ENCODE measurements at places on chromosomes 12 and 14.
A peak's percentile ranks its signal among the peaks of the same experiment; 100 is the strongest.

DNA sequence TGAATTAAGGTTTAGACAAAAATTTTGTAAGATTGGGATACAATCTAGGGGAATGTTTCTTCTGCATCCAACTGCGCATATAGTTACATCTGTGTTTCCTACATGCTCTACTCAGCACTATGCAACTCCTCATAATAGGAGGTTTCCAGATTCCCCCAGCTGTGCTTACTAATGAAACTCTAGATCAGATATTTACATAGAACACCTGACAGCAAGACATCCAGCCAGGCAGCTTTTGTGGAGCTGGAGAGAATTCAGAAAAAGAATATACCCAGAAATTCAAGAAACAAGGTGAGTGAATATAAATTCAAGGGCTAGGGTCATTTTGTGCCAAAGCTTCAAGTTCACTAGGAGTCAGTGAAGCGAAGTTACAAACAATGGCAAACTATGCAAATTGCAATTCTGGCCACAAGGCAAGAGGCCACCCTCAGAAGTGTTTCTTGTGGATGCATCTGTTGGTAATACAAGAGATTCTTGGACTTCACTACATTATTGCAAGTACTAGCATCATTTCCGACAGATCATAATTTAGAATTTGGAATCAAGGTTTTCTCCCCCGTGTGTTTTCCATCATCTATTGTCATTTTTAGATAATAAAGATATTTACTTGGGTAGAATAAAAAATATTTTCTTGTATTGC, 341.2 kb upstream of the NAV3 start:
- no peak for DNase-seq

DNA sequence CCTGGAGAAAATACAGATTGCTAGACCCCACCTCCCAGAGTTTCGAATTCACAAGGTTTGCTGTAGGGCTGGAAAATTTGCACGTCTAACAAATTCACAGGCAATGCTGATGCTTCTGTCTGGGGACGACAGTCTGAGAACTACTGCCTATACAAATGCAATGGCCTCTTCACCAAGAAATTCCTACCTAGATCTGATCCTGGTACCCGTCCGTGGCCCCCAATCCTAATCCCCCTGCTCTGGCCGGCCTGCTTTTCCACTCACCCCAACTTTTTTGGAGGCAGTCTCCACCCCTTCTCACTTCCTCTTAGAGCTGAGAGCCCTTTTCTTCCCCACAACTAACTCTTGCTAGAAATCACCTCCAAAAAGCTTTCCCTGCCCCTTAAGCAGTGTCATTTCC, 3.1 kb upstream of the SSH1 start:
- no peak for DNase-seq

GRCh38 chr14:99752486-99753121, 40.6 kb upstream of the EML1 start:
- DNase-seq = peak; percentile 44

DNA sequence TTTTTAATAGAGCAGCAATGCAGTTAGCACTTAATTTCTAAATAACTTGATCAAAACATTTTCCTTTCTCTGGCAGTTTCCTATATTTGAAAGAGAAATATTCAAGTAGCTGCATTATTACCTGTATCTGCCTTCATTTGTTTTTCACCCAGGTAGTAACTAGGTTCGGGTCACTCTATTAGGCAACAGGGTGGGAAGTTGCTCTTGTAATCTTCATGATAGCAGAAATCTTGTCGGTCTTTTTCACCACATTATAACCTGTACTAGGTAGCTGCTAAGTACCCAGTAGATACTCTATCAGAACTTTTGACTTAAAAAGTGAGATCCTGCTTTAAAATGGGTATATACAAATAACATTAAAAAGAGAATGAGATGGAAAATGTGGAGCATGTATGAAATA, 2.4 kb upstream of the PIK3C2G start:
- DNase-seq = no peak

DNA sequence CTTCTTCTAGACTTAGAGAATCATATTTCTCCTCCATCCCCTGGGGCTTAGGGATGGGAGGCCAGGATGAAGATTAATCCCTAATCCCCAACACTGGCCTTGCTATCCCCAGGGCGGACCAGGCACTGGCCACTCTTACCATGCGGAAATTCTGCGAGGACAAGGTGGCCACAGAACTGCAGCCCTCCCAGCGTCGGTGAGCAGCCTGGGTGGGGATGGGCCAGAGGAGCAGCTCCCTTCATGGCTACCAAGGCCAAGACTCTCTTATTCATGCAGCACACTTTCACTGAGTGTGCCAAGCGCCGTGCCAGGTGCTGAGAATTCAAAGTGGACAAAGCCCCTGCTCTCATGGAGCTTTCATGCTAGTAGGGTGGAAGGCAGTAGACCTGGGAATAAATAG, 7.0 kb downstream of the TNS2 start:
- no peak for DNase-seq

GRCh38 chr12:27163048-27163715, 80.8 kb upstream of the C12orf71 start:
- DNase-seq = no peak

- DNase-seq = no peak
Measured at GRCh38 chr14:94345344-94346064, 22.4 kb upstream of the SERPINA6 start.

GRCh38 chr12:110743571-110744093, 941 bp upstream of the PPP1CC start:
- no peak for DNase-seq

GRCh38 chr14:40398981-40399380, 966.7 kb upstream of the FBXO33 start:
- no peak for DNase-seq

- DNase-seq = no peak
Measured at GRCh38 chr12:123238961-123239360, 5.7 kb downstream of the MTRFR start.

DNA sequence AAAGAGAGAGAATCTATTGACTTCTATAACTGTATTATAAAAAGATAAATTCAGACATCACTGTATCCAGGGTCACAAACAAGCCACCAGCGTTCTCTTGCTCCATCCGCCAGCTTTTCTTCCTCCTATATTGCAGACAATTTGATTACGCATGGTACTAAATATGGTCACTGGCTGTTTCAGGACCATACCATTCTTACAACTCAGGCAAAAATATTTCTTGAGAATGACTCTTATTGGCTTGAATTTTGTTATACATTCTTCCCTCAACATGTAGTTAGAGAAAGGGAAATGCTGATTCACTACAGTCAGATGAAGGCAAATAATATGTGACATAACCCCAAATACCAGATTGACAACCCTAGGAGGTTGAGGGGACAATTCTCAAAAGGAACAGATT, 101.3 kb downstream of the SLC6A15 start:
- no peak for DNase-seq

- DNase-seq = no peak
Measured at GRCh38 chr14:102508774-102509745, 516 bp downstream of the ANKRD9 start.

DNA sequence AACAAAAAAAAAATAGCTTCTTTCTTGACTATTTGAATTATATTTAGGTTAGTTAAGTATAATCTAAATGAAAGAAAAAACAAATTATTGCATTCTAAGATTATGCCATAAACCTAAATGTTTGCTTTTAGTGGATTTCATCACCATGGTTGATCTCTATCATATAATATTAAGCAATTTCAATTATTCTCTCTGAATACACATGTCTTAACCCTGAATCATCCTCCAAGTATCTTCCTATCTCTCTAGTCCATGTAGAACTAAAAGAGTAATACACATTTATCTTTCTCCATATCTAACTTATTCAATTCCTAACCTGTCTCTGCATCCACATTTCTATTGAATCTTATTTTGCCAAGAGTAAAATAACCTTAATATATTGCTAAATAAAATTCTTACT, 59.6 kb downstream of the PPFIA2 start:
- no peak for DNase-seq

DNA sequence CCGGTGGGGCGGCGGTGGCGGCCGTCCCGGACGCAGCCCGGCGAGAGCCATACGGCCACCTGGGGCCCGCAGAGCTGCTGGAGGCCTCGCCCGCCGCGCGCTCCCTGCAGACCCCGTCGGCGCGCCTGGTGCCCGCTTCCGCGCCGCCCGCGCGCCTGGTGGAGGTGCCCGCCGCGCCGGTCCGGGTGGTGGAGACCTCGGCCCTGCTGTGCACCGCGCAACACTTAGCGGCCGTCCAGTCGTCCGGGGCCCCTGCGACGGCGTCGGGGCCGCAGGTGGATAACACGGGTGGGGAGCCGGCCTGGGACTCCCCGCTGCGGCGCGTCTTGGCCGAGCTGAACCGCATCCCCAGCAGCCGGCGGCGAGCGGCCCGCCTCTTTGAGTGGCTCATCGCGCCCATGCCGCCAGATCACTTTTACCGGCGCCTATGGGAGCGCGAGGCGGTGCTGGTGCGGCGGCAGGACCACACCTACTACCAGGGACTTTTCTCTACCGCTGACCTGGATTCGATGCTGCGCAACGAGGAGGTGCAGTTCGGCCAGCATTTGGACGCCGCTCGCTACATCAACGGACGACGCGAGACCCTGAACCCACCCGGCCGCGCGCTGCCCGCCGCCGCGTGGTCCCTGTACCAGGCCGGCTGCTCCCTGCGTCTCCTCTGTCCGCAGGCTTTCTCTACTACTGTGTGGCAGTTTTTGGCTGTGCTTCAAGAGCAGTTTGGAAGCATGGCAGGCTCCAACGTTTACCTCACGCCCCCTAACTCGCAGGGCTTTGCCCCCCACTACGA, 716 bp downstream of the RIOX1 start:
- DNase-seq = peak; percentile 17

DNA sequence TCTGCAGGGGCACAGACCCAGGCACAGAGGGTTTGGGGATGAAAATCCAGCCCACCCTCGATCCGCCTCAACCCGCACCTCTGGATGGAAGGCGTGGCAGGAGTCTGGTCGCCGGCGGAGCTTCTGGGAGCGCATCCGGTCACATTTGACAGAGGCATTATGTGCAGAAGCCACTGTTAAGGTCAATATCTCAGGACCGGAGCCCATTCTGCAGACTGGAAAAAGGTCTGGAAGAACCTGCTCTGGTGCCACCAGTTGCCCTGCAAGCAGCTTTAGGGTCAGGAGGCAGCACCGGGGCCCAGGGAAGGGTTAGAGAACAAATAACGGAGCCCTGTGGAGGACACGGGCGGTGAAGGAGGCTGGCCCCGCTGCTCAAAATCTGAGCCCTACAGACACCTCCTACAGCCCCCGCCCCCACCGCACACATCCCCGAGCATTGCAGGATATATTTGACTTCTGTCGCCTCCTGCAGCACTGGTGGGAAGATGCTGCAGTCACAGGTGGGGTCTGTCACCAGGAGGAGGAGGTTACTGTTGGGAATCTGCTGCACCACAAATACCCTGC, 25.1 kb upstream of the LRTM2 start:
- DNase-seq = no peak

- DNase-seq = no peak
Measured at GRCh38 chr12:11563785-11564739, 85.4 kb upstream of the ETV6 start.

DNA sequence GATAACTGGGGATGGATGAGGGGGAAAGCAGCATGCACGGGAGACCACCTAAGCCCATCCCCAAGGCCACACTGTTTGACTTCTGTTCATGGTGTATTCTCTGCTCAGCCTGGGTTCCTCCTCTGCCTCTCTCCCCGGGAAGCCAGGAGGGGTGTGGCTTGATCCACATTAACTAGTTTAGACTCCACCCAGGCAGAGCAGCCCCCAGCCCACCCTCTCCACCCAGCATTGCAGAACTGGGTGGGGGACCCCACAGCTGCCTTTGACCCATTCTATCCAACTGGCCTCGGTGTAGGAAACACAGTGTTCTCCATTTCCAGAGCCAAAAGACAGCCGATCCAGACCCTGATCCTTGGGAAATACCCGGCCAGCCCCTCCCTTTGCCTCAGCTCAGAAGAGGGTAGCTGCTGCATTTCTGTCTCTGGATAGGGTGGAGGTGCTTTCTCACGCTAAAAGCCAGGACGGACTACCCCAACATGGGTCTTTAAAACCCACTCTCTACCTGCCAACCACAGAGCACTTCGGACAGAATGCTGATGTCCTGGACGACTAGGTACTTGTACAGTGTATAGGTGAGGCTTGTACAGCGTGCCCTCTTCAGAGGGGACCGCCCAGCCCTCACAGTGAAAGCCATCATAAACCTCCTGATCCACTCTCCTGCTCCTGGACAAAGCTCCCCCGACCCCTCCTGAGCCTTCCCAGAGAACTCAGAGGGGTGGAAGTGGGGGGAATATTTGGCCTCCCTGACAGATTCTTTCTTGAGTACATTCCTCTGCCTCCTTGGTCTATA, 9.4 kb downstream of the SPRYD3 start:
- DNase-seq = no peak

- no peak for DNase-seq
Measured at GRCh38 chr14:99391671-99392070, 89.0 kb downstream of the SETD3 start.

- DNase-seq = no peak
Measured at GRCh38 chr12:41709012-41709411, 435.7 kb downstream of the GXYLT1 start.

DNA sequence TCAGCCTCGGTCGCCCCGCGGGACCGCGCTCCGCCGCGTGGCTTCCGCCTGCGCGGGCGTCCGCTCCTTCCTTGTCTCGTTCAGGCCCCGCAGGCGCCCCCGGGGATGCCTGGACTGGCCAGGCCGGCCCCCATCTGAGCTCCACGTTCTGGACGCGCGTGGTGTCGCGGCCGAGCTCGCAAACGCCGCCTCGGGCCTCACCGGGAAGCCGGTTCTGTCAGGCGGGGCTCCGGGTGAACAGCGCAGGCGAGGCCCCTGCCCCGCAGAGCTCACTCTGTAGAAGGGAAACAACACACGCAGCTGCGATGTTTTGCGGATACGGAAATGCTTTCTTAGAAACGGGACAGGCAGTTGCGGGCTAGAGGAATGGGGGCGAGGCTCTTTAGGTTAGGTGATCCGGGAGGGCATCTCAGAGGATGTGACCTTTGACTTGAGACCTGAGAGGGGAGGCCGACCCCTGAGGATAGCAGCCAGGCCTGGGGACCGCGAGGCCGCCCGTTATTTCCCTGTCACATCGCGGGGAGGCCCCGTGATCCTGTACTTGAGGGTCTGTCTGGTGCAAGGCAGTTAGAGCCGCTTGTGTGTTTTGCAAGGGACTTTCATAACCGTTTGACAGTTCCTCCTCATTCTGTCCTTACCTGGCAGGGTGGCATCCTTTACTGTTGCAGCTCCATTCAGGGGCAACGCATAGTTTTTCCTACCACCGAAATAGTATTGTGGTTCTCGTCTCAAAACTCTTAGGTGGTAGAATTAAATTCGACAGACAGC, 584 bp downstream of the VRK1 start:
- no peak for DNase-seq

DNA sequence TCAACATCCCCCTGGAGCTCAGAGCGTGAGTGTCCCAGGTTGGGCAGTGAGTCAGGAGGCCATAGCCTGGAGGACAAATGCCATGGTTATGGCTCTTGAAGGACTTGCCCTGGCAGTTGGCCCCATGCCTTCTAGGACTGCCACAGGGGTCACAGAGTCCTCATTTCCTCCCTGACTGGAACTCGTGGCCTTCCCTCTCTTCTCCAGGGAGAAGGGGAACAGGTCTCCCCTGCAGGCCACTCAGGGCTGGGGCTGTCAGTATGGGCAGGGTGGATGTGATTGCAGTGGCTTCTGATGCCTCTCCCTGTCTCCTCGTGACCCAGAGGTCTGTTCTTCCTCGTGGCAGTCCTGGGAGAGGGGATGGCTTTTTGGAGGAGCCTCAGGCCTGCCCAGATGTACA, 70.7 kb downstream of the ADCK1 start:
- no peak for DNase-seq
